ENCODE measurements at places on chromosomes 12 and 14. TPM values are rescaled to one million over a fixed set of nuclear protein-coding genes. Genes with fewer than 3 reads are reported as not detected.

BMP4 gene
- 46.3 TPM for total RNA-seq

ANKS1B gene
- 43.7 TPM for total RNA-seq

- DNase-seq, result no peak
Observed at GRCh38 chr14:93775158-93775557, 13.1 kb downstream of the PRIMA1 start.

DNA sequence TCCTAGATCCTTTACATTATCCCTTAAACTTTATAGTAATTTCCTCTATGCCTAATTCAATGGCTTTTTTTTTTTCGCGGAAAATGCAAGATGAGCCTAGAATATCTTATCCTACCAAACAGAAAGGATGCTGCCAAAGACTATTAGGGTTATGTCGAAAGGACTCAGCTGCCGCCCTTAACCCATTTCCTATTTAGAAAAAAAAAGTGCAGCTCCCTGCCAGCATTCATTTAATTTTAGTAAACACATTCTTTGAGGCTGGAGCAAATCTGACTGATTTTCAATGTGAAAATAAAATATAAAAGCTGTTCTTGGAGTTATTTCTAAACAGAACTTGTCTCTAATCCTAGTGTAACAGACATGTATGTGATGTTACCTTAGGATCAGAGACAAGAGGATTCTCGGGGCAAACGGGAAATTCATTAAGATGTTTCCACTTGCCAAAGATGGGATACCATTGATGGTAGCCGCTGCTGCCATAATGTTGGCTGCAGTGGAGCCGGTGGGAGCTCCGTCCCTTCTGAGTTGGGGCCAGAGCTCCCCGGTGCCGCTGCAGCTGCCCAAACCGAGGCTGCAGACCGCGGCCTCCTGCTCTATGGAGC is 8.2 kb upstream of the A2M start:
- no peak for DNase-seq

DNA sequence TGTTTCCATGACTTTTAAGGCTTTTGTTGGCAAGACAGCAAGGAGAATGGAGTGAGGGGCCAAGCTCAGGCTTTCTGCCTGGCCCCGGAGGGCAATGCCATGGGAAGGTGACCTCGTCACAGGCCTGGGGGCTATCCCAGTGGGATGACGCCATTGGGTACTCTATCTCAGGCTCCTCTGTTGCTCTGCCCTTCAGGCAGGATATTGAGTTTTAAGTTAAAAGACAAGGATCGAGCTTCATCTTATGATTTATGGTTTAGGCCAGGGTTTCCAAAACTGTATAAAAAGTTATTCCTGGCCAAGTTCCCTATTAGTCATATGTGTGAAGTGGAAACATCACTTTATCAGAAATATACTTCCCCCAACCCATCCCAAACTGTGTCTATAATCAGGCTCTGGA is 127.7 kb downstream of the ZFP36L1 start:
- no peak for DNase-seq

GRCh38 chr14:75247286-75247922 is 31.2 kb upstream of the FOS start:
- DNase-seq, result no peak

DNA sequence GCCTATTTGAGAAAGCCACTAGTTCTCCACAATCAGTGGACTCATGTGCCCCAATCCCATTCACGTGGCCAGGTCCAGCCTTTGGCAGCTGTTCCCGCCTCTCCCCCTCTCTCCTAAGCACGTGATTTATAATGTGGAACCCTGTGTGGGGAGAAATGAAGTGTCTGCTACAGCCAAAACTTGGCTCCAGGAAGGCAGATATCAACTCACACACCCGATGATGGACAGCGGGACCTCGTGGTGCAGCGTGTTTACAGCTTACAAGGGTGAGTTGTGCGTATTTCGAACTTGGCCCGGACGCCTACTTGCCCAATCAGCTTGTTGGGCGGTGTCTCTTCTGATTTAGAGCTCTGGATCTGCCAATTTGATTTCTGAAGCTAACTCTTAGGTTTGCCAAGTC is 38.1 kb upstream of the FAM181A start:
- DNase-seq, result no peak

DNA sequence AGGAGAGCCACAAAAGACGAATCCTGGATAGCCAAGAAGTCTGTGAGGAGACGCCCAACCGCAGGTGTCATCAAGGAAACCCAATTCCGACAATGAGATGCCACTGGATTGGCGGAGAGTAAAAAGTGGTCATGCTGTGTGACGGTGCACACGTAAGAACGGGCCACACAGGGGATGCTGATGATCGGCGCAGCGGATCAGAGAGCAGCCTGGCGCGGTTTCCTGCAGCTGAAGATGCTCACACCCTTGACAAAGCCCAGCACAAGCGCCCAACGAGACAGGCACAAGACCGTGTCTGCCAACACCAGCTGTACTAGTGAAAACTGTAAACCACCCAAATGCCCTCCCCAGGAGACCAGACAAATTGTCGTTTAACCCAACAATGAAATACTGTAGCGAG is 55.8 kb downstream of the CCDC85C start:
- no peak for DNase-seq
